NCI-H526 treated with DMSO at 0.1 percent for 48 hours (cell line): ENCODE measurements at places on chromosomes 3 and 15.
A peak's percentile ranks its signal among the peaks of the same experiment; 100 is the strongest.

GRCh38 chr3:56383092-56383491, 85.2 kb downstream of the ERC2 start:
- DNase-seq: no peak

- DNase-seq: no peak
These were observed 60.7 kb upstream of the HEG1 start for GRCh38 chr3:125116311-125117080.

- DNase-seq: no peak
These were observed 68.7 kb upstream of the ARHGEF3 start for GRCh38 chr3:56870436-56870835.

GRCh38 chr15:88465633-88466224, 1.5 kb downstream of the MRPL46 start:
- DNase-seq: no peak

DNA sequence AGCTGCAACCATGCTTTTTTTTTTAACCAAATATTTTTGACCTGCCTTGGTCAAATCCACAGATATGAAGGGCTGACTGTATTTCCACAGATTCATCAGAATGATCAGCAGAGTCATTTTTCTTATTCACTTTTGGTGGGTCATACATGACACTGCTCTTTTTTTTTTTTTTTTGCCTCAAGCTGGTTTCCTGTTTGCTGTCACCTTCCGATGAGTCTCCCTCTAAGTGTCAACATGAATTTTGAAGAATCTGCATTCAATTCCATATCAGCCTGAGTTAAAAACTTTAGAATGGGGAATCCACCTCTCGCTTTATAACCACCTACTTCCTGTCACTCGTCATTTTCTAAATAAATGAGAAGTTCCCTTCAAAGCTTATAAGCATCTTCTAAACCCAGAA, 2.2 kb upstream of the SLC12A8 start:
- DNase-seq: no peak

- DNase-seq: no peak
These were observed 11.9 kb downstream of the CFAP161 start for GRCh38 chr15:81146006-81146405.

DNA sequence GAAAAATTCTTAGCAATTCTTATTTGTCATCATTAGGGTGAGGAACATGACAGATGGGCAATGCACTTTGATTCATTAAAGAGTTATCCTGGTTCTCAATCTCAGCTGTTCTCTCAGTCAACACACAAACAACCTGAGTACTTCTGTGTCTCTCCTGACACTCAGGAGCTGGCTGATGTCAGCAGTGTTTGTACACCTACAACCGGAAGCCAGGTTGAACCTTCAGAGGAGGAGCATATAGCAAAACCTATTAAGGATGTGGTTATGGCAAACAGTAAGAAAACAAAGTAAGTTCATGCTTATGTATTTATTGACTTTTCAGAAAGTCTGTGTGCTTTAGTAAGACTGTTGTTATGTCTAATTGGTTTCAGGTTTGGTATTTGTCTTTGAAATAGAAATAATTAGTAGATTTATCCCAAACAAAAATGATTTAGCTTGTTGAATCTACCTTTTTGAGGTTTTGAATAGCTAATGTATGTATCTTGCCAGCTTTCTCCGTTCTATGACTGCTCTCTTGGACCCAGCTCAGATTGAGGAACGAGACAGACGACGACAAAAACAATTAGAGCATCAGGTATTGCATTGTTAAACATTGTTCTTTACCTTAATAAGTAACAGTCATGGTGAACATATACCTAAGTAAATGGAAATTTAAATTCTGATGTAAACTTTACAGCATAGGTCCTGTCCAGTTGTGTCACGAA, 36.6 kb downstream of the CCDC66 start:
- DNase-seq: no peak

- peak; percentile 83 for DNase-seq
These were observed 5.3 kb upstream of the BLM start for GRCh38 chr15:90711842-90712241.

DNA sequence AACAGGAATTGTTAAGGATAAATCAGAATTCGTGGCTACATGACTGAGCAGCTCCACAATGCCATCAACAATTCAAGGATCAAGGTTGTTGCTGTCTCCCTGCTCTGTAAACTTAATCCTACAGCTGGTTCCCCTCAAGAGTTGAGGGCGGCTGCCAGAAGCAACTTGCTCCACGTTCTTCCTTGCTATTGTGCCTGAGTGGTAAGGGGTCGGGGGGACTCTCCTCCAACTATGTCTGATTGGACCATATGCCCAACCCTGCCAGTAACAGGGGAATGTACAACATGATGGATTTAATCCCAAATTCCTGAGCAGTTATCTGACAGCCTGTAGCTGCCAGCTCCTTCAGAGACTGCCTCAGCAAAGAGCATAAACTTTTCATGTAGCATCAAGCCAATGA, 37.9 kb upstream of the MECOM start:
- no peak for DNase-seq

- no peak for DNase-seq
These were observed 556.9 kb downstream of the MECOM start for GRCh38 chr3:169106662-169107061.

- no peak for DNase-seq
These were observed 632.9 kb downstream of the EPHA3 start for GRCh38 chr3:89740080-89740880.

DNA sequence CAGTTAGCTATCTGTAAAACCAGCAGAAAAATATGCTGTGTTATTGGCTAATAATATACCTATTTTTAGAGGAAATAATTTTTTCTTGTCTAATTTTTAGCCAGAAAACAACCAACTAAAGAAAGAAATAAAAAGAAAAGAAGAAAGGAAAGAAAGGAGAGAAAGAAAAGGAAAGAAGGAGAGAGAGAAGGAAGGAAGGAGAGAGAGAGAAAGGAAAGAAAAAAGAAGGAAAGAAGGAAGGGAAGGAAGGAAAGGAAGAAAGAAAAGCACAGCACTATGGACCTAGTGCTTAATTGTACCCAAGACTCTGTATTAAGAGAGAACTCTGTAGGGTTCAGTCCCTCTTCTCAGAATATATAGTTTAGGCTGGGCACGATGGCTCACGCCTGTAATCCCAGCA, 3.3 kb upstream of the PAQR9 start:
- no peak for DNase-seq

DNA sequence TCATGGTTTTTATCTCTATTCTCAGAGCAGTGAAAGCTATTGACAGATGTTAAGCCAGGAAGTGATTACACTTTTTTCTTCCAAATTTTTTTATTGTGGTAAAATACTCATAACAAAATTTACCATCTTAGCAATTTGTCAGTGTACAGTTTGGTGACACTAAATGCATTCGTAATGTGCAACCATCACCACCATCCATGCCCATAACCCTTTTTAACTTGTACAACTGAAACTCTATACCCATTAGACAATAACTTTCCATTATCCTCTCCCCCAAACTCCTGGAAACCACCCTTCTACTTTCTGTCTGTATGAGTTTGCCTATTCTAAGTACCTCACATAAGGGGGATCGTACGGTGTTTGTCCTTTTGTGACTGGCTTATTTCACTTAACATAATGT, 15.1 kb upstream of the POMGNT2 start:
- DNase-seq: no peak

DNA sequence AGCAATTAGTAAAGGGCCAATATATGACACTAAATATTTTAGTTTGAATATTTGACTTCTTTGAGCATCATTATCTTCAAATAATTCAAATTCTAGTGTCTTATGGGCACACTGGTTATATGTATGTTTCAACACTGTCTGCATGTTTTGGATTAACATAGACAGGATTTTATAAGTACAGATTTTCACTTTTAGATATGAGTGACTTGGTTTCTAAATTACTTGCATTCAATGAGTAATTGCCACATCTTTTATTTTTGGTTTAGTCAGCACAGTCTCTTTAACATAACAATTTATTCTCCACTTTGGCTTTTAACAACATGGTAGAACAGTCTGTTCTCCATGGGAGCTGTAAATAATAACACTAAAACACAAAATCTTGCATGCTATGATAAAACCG, 674.8 kb downstream of the TBL1XR1 start:
- DNase-seq: no peak

DNA sequence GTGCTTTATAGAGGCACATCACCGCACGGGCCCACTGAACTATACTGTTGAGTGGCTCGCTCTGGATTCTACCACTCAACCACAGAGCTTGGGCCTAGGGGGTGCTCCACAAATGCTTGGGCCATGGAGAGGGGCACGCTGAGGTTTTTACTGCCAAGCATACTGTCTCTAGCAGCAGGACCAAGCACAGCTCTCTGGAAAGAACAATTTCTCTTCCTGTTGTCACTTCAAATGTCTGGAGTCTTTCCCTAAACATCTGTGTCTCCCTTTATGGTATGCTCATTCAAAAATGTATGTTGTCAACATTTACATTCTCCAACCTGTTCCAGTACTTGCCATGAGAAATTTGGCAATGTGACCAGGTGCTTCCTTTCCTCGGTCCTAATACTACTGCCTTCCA, 114.7 kb upstream of the TPM1 start:
- DNase-seq: no peak

GRCh38 chr15:96700555-96700954, 370.1 kb downstream of the NR2F2 start:
- DNase-seq: no peak

DNA sequence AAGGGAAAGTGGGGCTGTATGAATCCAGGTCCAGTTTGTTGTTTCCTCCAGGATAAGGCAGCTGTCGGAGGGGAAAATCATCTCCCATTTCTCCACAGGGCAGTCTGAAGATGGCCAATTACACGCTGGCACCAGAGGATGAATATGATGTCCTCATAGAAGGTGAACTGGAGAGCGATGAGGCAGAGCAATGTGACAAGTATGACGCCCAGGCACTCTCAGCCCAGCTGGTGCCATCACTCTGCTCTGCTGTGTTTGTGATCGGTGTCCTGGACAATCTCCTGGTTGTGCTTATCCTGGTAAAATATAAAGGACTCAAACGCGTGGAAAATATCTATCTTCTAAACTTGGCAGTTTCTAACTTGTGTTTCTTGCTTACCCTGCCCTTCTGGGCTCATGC, 911 bp downstream of the CCRL2 start:
- no peak for DNase-seq

DNA sequence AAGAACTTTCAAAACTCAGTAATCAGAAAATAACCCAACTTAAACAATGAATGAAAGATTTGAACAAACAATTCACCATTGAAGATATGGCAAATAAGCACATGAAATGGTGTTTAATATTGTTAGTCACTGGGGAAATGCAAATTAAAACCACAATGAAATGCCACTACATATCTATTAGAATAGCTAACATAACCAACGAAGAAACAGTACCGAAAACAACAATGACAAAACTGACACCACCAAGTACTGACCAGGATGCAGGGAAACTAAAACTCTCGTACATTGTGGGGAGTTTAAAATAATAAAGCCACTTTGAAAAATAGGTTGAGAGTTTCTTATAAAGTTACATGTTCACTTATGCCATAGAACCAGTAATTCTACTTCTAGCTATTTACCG, 69.1 kb downstream of the KBTBD8 start:
- peak; percentile 48 for DNase-seq

- no peak for DNase-seq
These were observed 60.9 kb downstream of the SLC9C1 start for GRCh38 chr3:112233083-112233482.

DNA sequence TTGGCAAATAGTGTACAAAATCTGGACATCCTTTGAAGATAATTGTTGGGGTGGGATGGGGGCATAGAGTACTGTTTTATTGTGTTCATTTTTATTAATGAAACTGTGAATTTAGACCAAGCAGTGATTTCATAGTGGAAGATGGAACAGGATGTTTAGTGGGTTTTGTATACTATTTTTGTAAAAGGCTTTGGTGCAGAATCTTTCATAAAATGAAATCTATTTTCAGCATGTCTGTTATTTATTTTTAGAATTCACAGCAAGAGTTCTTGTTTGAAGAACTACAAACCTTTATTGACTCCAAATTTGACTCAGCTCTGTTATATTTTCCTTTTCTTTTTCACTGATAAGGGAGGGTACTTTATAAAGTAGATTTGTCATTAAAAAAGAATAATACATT, 145.4 kb downstream of the AKAP13 start:
- no peak for DNase-seq

- no peak for DNase-seq
These were observed 8.6 kb downstream of the ZIC1 start for GRCh38 chr3:147417551-147418295.

GRCh38 chr15:26352909-26353308, 420.0 kb downstream of the GABRB3 start:
- no peak for DNase-seq

- DNase-seq: peak; percentile 32
These were observed 716 bp downstream of the SELENOS start for GRCh38 chr15:101276501-101277037.

- DNase-seq: no peak
These were observed 187.4 kb upstream of the SLC2A2 start for GRCh38 chr3:171213907-171214306.
